ENCODE measurements at places on chromosomes 3 and 15.

- DNase-seq = no peak
Observed at GRCh38 chr3:99858469-99858868, 40.8 kb downstream of the CMSS1 start.

DNA sequence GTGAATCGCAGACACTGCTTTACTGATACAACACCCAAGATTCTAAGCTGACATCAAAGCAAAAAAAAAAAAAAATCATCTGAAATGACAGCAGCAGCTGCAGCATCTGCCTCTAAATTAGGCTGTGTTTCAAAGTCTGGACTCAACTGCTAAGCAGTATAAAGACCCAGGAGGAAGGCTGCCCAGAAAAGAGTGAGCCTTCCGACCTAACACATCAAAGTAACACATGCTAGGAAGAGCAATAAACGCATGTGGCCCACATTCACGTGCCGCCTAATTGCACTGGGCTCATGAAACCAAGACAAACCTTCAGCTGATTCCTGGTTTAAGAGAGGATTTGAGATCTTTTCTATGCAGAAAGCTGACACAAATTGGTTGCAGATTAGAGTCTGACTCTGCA, 317.1 kb downstream of the ZIC4 start:
- no peak for DNase-seq

- DNase-seq = no peak
Observed at GRCh38 chr3:185825639-185826481, 1.0 kb upstream of the IGF2BP2 start.

DNA sequence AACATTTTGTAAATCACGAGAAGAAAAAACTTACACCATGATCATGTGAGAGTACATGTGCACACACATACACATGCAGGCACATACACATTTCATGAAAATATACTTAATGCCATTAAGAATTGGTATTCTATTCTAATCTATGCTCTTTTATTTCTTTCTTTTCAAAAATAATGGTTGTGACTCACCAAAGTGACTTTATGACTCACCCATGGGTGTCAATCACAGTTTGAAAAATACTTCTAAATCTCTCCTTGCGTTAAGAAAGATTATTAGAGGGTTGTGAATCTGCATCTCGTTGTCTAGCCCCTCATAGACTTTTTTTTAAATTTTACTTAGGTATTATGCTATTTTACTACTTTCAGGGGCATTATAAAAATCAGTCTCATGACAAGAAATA, 254.2 kb downstream of the TUSC7 start:
- DNase-seq = no peak

- DNase-seq = no peak
Observed at GRCh38 chr15:42800731-42801474, 64.0 kb upstream of the CDAN1 start.

GRCh38 chr15:95215017-95215416, 983.7 kb downstream of the MCTP2 start:
- no peak for DNase-seq

DNA sequence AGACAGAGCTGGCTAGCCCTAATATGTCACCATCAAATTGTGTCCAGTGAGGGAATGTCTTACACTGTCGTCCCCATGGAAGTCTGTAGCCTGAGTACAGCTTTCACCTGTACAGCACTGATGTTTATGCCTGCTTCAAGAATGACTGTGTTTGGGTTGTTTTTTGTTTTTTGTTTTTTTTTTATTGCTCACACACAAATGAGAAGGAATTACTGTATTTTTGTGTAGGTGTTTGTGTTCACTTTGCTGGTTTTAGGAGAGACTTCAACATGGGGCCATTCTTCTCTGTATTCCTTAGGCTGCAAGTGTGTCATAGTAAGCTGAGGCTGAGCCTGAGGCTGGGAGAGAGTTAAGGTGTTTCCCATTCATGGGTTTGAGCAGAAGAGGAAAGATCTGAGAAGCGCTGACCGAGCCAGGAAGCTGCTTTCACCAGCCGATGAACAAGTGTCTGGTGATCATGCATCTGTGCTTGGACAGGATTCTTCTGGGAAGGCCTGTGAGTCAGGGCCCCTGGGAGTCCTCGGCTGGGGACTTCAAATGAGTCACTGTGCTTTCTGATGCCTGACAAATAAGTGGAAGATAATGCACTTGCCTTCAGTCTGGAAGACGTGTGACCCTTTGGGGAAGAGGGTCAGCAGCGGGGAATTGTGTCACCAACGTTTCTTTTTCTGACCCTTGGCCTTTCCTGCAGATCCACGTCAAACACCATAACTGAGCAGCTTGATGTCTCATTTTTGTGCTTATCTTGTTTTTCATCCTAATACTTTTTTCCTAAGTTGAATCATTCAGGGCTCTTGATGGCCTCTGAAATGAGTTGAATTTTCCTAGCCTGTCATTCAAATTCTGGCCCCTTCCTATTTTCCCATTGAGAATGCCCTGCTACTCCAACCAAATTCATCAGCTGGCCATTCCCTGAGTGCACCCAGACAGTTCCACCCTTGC, 36.7 kb upstream of the ZBTB38 start:
- peak; percentile 98 for DNase-seq

Data from stromal cell of bone marrow (primary cell).